ENCODE measurements at places on chromosomes 2 and 18.

- DNase-seq = no peak
Measured at GRCh38 chr2:4670331-4670730, 967.0 kb downstream of the DCDC2C start.

DNA sequence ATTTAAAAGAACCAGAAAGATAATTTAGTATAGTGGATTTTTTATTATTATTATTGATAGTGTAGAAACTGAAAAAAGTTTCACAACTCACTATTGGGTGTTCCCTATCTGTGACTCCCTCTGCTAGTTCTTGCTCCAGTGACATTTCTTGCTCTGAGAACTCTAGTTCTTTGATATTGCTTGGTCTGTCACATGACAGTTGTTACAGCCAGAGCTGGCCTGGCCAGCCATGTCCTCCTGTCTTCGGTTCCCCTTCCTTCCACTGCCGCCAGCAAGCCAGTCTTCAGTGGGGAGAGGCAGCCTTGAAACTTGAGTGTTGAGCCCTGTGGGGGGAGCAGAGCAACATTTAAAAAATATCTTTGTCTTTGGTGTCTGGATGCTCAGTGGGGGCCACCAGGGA lies 7.6 kb upstream of the THOC1 start:
- no peak for DNase-seq

- no peak for DNase-seq
Measured at GRCh38 chr2:202774104-202774503, 97.5 kb downstream of the ICA1L start.

- DNase-seq = peak; percentile 62
Measured at GRCh38 chr2:9951522-9952285, at the start of gene GRHL1. TSS of gene GRHL1 (plus strand) at chr2:9951693. CDS start at chr2:9951834, 141 bp downstream.

GRCh38 chr2:61670591-61671501 lies 132.7 kb upstream of the XPO1 start:
- DNase-seq = peak; percentile 46

DNA sequence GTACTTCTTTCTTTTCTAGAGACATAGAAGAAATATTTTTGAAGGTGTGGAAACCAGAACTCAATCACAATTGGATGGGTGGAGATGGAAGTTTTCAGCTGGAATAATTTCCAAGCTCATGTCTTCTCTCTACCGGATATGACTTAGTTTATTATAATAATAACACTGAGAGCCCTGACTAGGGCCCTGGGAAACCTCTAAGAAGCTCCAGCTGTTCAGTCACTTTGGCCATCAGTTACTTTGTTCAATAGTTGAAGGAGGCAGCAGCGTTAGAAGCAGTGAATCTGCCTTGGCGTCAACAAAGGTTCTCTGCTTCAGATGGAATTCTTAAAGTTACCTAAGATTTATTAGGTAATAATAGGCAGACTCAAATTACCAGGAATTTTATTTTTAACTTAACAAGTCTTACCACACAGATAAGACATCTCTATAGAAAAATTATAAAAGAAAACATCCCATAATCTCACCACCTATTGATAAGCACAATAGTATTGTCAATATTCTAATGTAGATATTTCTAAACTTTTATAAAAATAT lies 293.8 kb upstream of the CHAC2 start:
- DNase-seq = no peak

DNA sequence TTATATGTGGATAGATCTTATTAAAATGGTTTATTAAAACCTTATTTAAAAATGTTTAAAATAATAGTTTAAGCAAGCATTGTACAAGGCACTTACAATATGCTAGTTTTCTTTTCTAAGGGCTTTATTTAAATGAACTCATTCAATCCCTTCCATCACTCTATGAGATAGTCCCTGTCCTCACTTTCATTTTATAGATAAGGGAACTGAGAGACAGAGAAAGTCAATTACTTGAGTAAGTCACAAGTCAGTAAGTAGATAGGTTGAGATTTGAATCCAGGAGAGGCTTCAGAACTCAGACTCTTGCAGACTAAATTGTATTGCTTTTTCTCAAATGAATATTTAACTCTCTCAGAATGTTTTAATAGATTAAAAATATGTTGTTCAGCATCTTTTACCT lies 95.2 kb downstream of the KLHL14 start:
- DNase-seq = no peak

- DNase-seq = no peak
Measured at GRCh38 chr2:60058781-60059180, 494.7 kb downstream of the BCL11A start.

DNA sequence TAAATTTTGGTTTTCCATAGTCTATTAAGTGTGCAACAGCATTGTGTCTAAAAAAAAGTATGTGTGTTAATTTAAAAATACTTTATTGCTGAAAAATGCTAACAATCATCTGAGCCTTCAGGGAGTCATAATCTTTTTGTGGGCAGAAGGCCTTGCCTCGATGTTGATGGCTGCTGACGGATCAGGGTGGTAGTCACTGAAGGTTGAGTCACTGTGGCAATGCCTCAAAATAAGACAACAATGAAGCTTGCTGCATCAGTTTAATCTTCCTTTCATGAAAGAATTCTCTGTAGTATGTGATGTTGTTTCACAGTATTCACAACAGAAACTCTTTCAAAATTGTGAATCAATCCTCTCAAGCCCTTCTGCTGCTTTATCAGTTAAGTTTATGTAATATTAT lies 31.3 kb downstream of the HDHD2 start:
- DNase-seq = no peak

- no peak for DNase-seq
Measured at GRCh38 chr2:204977914-204978313, 432.6 kb downstream of the PARD3B start.

DNA sequence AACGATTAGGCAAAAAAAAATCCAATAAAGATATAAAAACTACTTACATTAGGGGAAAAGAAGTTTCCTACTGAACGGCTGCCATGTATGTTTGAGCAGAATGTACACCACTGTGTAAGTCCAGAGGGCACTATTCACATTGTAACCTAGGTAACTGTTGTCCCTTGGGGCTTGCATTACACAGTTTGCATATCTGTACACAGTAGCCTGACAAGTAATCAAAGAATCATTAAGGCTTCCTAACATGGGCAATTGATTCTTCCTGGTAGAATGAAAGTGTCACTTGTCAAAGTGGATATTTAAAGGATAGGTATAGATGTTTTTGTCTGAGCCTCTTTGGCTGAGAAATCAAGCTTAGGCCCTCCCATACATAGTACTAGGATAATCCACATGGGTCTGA lies 39.1 kb downstream of the PLEK start:
- no peak for DNase-seq

DNA sequence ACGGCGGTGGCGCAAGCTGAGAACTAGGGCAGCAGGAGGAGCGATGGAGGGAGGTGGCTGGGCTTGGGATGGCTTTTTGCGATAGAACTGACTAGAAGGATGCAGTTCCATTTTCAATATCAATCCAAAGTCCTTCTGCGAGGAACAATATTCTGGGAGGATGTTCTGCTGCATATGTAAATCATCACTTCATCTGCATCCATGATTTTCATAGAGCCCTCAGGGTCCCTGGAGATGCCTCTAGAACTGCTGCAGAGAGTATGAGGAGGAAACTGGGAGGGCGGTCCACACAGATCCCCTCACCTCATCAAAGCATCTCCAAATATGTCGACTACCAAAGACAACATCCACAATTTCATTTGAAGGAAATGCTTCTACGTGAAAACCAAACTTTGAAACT lies 20.8 kb downstream of the CACNB4 start:
- DNase-seq = no peak

GRCh38 chr2:175169191-175169590 lies 1.2 kb upstream of the ATF2 start:
- peak; percentile 13 for DNase-seq

DNA sequence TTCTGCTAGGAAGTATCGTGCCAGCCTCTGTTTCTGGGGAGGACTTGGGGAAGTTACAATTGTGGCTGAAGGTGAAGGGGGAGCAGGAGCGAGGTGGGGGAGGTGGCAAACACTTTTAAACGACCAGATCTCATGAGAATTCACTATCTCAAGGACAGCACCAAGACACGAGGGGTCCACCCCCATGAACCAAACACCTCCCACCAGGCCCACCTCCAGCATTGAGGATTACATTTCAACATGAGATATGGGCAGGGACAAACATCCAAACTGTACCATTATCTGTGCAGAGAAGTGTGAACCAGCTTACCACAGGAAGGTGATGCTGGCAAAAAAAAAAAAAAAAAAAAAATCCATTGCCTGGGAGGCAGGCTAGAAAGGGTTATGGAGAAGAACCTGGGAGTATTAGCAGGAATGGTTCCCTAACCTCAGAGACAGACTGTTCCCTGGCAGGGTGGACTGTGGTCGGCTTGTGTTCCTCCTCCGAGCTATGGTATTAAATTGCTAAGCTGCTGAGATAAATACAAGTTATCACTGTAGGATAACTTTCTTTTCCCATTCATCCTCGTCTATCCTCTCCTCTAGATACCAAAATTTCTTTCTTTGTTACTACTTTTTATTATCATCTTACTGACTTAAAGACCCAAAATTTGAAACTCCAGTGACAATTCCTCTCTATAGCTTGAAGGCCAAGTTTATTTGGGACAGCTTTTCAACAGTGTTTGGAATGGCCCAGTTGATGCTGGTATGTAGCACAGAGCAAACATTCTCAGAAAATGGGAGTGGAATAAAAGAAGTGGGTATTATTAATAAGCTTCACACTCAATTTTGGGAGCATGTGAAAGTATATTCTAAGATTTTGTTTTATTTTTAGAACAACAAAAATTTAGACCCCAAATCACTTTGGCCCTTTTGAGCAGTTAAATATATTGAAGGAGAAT lies 73.7 kb upstream of the MAP3K20 start:
- DNase-seq = no peak

DNA sequence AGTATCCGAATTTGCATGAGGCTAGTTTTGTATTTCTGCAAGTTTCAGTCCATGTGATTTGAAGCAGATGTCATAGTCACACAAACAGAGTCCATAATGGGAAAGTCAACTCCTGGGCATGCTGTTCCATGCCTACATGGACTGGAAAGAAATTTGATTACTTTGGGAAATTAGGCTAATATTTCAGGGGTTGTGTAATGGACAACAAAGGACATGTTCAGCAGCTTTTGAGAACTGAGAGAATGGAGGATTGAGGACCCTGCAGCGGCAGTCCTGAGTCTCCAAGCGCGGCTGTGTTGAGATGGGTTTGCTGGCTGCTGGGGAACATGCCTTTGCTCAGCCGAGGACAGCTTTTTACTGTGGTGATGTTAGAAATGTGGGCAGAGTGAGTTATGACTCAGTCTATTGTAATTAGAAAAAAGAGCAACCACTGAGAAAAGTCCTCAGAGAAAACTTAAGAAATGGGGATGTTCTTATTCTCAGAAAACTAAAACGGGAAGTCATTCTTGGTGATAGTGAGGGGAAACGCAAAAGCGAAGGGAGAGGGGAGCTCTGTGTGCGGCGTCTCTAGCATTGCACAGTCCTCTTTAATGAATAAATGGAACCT lies 149.2 kb downstream of the FAM210A start:
- no peak for DNase-seq

DNA sequence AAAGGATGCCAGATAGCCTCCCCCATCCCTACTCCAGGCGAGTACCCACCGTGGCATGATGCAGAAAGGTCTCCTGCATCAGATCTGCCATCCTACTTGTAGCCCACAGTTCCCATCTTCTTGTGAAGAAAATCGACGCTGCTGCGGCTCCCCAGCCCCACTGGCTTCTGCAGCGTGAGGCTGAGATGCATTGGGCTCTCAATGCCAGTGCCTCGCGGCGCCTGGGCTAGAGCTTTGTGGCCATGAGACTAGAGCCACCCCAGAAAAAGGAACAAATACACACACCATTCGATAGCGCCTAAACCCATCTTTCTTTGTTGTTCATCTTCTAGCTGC lies 2.8 kb downstream of the NOL4 start:
- no peak for DNase-seq

GRCh38 chr2:13884291-13884976 lies 748.1 kb upstream of the LRATD1 start:
- DNase-seq = no peak

DNA sequence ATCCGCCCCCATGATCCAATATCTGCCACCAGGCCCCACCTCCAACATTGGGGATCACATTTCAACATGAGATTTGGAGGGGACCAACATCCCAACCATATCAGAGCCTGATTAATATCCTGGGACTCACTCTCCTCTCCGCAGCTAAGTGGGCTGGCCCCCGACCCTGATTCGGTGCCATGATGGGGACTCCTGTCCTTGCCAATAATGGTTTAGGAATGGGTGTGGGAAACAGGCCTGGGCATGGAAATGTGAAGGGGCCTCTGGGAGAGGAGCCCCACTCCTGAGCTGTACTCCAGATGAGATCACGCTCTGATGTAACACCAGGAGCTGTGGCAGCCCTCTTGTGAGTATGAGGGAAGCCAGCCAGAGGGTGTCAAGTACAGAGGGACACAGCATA lies 77.3 kb upstream of the SMAD7 start:
- no peak for DNase-seq

GRCh38 chr18:76553715-76554546 lies 58.9 kb upstream of the ZNF516 start:
- no peak for DNase-seq

DNA sequence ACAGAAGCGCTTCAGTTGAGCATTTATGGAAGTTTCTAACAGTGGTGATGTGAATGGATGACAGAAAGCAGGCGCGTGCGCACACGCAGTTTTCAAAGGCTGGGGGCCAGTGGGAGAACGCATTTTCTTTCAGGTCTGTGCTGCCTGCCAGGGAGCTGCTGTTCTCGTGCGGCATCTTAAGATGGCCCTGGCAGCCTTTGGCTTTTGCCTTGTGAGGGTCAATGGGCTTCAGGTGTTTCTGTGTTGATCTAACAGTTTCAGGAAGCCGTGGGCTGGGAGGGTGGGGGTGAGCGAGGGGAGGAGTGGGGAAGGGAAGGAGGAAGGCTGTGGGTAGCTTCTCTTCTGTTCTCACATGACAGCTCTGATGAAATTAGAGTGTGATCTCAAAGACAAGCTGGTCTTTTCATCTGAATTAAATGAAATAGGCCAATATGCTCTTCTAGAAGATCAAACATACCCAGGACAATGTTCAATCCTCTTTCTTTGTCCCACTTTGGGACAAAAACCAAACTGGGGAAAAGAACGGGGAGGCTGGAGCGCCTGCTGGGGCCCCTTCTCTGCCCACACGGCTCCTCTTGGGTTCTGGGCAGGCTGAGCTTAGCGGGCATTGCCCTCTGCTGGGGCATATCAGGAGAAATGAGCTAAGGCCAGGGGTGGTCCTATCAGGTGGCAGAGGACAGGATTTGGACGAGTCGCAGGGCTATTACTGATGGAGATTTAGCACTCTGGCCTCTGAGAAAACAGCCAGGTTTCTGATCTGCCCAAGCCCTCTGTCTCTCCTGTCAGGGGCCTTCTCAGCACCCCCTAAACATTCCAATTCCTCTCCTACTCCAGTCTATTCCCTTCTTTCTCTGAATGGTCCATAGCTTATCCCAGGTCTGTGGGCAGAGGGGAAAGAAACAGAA lies 126.2 kb upstream of the LGALSL start:
- DNase-seq = peak; percentile 4

DNA sequence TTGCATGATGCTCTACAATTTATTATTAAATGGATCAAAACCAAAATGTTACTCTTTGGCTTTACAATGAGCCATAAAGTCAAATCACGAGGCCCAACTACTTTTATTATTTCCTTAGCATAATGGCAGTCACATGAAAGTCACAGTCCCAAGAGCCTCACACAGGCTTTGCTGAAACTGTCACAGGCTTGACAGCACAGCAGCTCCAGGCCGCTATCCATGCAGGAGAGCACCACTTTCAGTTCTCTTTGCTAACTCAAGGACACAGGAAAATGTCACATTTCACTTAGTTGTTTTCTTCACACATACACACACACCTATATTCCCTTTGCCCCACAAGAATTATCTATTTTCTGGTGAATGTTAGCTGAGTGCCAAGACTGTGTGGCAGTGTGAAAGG lies 11.1 kb upstream of the MSGN1 start:
- DNase-seq = no peak
